NCI-H146 (cell line): ENCODE measurements at places on chromosomes 3 and 15.

- no peak for DNase-seq
These were observed 134.8 kb upstream of the ANKRD28 start for GRCh38 chr3:15932348-15933300.

- no peak for DNase-seq
These were observed 6.2 kb downstream of the SUCLG2 start for GRCh38 chr3:67648229-67648628.

DNA sequence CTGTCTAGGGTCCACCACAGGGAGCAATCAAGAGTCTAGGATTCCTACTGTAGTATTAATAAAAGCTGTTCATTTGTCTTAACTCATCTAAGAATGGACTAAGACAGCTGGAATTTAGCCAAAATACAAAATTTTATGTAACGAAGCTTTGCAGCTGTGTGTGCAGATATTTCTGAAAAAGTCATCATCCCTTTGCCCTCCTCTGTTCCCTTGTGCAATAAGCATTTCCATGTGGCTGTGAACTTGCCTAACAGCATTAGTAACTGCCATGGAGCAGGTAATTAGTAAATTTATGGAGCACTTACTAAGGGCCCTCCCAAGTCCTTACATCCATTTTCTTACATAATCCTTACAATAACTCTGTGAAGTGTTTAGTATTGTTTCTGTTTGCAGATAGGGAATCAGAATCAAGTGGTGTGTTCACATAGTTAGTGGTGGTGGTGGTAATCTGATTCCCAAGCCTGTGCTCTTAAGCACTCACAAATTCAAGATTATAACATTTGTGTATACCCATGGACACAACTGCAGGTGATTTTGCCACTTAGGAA is 114.5 kb downstream of the RARB start:
- DNase-seq: no peak

DNA sequence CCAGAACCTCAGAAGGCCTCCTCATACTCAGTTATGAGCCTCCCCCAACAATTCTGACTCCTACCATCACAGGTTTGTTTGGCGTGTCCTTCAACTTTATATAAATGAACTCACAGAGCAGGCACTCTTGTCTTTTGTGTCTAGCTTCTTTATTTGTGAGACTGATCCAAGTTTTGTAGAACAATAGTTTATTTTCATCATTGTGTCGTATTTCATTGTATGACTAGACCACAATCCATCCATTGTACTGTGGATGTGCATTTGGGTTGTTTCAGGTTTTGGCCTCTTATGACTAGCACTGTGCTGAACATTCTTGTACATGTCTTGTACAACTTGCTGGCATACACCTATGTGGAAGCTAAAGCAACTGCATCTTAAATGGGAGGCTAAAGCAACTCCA is 292.8 kb upstream of the LYSMD4 start:
- no peak for DNase-seq

GRCh38 chr3:55683666-55684270 is 196.7 kb upstream of the WNT5A start:
- DNase-seq: no peak

- DNase-seq: no peak
These were observed 44.9 kb upstream of the TSEN2 start for GRCh38 chr3:12439161-12439940.

DNA sequence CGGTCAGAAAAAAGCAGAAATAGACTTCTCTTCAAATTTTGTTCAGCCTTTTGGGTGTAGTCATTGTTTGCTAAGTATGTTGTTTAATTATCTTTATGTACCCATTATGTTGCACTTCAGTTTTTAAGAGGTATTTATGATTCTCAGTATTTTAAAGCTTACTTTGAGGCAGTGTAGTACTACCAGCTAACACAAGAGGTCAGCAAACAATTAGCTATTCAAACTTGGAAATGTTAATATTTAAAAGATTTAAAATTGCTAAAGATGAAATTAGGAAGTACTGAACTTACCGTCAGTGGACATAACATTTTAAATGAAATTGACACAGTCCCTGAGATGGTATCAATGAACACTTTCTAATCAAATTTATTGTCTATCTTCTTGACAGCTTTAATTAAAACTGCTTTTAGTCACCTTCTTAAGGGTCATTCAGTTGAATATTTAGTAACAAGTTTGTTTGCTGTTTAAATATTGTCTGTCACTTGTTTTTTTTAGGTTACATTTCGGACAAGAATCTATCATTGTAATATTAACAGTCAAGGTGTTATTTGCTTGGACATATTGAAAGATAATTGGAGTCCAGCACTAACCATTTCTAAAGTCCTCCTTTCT is 28.1 kb downstream of the NKIRAS1 start:
- no peak for DNase-seq

DNA sequence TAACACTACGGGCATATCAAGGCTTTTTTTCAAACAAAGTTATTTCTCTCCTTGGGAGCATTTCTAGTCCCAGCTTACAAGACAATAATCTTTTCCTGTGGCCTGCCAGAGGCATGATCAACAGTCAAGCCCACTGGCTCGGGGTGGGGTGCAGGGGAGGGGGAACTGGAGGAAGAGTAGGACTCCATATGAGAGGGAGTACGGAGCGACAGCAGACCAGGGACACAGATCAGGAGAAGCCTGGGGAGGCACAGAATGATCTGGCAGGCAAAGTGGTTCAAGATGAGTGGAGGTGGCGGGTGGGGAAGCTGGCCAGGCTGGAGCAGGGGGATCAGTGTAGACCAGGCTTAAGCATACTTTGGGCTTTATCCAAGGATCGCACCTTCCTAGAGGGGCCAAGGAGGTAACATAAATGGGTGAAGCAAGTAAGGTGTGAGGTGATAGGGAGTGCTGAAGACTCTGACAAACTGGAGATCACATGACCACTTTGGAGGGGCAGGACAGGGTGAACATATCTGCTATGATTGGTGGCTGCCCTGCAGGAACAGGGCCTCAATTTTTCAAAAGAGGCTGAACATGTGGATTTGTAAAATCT is 37.4 kb downstream of the KLF15 start:
- no peak for DNase-seq

- peak; percentile 21 for DNase-seq
These were observed 556.6 kb downstream of the FOXP1 start for GRCh38 chr3:71026634-71027578.

- DNase-seq: no peak
These were observed 50.5 kb downstream of the LDHAL6B start for GRCh38 chr15:59257140-59257539.

- no peak for DNase-seq
These were observed 92.8 kb upstream of the MITF start for GRCh38 chr3:69646287-69647067.

GRCh38 chr3:186209810-186210752 is 101.2 kb upstream of the ETV5 start:
- DNase-seq: no peak

DNA sequence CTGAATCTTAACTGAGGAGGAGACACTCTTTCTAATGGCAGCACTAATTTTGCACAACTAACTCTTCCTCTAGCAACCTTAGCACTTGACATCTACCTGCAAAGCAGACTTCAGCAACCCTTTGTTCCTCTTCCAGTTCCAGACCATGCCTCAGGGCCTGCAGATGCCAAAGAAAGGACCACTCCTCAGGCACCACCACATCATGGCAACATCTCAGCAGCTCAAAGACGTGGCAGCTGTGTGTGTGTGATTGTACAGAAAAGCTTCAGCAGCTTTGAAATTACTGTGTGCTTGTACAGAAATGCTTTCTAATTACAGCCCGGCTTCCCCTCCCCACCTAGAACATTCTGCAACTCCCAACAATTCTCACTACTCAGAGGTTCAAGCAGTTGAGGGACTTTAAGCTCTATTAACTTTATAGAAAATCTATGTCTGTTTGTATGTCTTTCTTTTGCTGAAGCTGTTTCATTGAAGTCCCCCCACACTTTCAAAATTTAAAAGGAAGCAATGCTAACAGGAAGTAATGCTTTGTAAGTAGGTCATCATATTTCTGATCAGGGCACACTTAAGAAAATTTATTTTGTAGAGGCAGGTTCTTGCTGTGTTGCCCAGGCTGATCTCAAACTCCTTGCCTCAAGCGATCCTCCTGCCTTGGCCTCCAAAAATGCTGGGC is 115.2 kb downstream of the CD47 start:
- DNase-seq: peak; percentile 15
